Colonic mucosa (tissue), 4 donors: ENCODE measurements at places on chromosomes 6 and 20. TPM values are rescaled to one million over a fixed set of nuclear protein-coding genes. Genes with fewer than 3 reads are reported as not detected.

DNA sequence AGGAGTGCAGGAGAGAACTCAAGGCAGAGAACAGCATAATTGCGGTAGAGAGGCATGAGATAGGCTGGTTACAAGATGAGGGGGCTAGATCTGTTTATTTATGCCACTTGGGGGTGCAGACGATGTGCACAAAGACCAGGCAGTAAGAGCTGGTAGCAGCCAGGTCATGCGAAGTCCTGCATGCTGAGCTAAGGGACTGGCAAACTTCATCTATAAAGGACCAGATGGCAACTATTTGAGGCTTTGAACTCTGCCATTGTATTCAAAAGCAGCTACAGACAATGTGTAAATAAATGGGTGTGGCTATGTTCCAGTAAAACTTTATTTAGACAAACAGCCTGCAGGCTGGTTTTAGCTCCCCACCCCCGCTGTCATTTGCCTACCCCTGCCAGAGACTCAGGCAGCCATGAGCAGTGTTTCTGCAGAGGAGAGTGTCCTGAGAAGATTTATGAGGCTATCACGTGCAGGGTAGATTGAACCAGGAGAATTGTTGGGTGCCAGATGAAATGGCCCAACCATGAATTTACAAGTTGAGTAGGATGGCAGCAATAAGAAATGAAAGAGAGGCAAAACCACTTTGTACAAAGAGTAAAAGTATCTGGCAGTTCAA is 253.4 kb upstream of the MOCS1 start:
- H3K4me1 ChIP-seq = no peaks in the 10 kb centered on the region
- no peaks in the 10 kb centered on the region for H3K27me3 ChIP-seq
- no peak for DNase-seq
- no peak overlapping the region for H3K4me3 ChIP-seq

DNA sequence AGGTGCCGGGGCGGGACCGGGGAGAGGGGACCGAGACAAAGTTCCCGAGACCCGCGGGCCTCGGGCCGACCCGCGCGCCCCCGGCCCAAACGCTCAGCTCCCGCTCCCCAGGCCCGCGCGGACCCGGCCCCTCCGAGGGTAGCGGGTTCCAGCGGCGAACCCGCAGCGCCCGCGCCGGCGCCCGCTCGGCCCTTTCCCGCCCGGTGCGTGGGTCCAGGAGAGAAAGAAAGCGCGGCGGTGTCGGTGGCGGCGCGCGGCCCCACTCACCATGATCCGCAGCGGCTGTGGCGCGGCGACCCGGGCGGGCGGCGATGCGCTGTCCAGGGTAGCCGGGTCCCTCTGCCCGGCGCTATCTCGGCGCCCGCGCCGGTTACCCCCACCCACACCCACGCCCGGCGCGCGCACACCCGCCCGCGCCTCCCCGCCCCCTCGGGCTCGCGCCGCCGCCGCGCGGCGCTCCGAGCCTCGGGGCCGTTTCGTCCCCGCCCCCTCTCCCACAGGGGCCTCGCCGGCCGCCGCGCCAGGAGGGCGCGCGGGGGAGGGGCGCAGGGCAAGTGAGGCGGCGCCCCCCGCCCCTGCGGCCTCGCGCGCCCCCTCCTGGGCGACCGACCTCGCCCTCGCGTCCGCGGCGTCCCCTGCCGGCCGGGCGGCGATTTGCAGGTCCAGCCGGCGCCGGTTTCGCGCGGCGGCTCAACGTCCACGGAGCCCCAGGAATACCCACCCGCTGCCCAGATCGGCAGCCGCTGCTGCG is at the start of gene ELOVL2:
ELOVL2 (minus strand) TSS at position 345 of the 751 bp plus-strand sequence; CDS start at position 270, 75 bp downstream.
- DNase-seq = no peak
- no peak within 1 kb of the TSS for H3K27ac ChIP-seq
- H3K4me1 ChIP-seq = no peaks in the 10 kb centered on the region
- peaks cover 28% of the 10 kb centered on the region for H3K27me3 ChIP-seq
- peak within 1 kb of the TSS; percentile 26 for H3K4me3 ChIP-seq

Gene TMC2
- total RNA-seq = not detected

DNA sequence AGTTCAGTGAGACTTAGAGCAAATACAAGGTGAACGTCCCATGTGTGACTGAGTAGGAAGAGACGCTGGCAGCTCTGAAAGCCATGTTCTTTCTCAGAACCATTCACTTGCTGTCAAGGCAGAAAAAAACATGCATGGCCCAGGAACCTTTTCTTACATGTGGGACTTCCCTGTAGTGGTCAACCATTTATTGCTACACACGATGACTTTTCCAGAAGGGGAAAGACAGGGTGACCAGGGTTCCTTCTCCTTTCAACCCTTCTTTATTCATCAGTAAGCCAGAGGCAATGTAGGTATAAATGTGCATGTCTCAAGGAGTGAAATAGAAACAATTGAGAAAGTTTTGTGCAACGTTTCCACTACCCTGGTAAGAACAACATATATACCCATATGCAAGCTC is 189.0 kb downstream of the NFATC2 start:
- H3K27me3 ChIP-seq = no peaks in the 10 kb centered on the region
- no peak overlapping the region for H3K4me3 ChIP-seq

Gene MAP1LC3A
- 46.2 TPM for total RNA-seq
